ENCODE measurements at places on chromosomes 4 and X. TPM values are rescaled to one million over a fixed set of nuclear protein-coding genes. Genes with fewer than 3 reads are reported as not detected.

The SPANXB1 gene
- not detected for total RNA-seq

- no peak for DNase-seq
Observed at GRCh38 chr4:6331018-6331417, 61.4 kb downstream of the WFS1 start.

DNA sequence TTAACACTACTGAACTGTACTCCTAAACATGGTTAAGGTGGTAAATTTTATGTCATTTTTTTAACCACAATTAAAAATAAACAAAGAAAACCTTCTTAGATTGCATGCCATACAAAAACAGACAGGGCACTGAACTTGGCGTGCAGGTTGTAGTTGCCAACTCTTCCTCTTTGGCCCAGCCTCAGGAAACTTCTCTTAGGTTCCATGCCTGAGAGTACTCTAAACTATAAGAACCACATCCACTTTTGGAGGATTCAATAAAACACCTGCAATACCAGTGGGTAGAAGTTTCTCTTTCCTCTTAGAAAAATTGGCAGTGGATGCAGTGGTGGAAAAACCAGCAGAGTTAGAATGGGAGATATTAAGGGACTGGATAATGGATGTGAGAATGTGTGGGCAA is 103.4 kb downstream of the LUZP4 start:
- no peak for DNase-seq

The FGF2 gene
- total RNA-seq, result 2.0 TPM

- DNase-seq, result no peak
Observed at GRCh38 chr4:29311247-29311646, 1408.9 kb upstream of the PCDH7 start.

The STS gene
- 1.3 TPM for total RNA-seq

The TNMD gene
- not detected for total RNA-seq

DNA sequence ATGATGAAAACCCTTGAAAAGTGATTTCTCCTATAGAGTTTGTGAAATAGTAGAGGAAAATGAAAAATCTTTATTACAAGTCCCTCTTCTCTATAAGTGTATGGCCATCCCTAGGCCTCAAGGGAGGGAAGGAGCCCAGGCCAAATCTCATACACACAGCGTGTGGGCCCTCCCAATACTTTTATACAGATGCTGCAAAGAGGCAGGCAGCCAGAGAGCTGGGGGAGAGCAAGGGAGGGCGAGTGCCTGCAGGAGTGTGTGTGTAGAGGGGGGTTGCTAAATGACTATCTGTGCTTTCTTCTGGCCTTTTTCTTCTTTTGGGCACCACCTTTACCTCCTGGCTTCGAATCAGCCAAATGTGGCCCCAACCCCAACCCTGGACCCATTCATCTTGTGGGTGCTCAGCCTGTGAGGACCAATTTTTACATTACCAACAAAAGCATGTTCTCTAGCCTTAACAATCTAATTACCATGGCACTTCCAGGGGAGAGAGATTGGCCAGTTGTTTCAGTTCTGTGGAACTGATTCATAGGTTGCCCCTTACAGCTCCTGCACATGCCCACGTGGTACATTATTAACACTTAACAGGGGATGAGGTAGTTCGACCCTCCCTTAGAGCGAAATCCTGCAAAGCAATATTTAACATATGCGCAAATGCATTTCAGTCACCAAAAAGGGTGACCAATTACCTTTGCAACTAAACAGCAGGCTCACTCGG is 2.0 kb downstream of the GPC3 start:
- no peak for DNase-seq

DNA sequence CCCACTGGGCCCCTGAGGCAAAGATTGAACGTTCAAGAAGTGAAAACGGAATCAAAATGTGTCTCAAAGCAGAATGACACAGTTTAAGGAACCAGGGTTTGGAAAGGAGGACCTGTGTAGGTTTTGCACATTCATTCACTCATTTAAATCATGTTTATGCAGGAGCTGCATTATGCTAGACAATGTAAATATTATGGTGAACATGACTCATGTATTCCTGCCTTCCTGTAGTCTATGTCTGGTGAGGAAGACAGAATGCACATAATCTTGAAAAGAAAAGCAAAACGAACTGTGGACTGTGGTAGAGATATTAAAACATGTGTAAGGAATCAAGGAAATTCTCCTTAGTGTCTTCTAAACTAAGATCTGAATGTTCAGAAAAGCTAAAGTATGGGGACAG is 311.8 kb upstream of the SMIM31 start:
- DNase-seq, result no peak

GRCh38 chr4:14262221-14262620 is 634.7 kb upstream of the BOD1L1 start:
- DNase-seq, result no peak

DNA sequence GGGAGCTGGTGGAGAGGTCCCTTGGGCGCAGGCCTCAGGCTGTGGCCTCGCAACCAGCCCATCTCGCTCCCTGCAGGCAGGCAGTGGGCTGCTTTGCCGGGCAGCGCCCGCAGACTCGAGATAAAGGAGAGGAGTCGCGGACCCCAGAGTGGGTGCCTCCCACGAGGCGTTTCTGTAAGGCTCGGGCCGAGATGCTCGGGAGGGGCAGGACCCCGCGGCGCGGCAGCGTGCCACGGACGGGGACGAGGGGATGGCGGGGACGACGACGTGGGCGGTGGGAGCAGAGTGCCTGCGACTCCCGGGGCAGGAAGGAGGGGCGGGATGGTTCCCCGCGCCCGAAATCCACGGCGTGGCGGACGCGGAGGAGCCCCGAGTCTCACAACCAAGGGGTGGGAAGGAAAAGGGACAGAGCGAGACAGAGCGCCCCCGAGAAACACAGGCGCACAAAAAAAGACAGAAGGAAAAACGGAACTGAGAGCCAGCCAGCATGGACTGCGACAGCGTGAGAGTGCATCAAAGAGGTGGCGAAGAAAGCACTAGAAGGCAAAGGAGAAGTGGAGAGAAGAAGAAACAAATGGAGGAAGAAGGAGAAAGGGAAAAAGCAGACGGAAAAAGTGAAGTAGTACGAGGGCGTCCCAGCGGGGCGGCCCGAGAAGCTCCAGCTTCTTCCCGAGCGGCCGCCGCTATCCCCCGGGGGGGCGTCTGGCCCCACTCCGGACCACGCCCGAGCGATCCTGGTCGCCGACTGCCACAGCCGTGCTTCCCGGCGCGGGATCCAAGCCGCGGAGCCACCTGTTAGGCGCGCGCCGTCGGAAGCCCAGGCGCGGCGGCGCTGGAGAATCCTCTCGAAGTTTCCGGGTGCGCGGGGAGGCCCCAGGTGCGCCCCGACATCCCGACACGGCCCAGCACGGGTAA is 1.5 kb downstream of the BEND4 start:
- DNase-seq, result no peak

The NHS gene
- 25.8 TPM for total RNA-seq

GRCh38 chrX:41661366-41662095 is 27.2 kb upstream of the GPR34 start:
- DNase-seq, result no peak

GRCh38 chr4:168884251-168885124 is 125.6 kb downstream of the CBR4 start:
- DNase-seq, result no peak

DNA sequence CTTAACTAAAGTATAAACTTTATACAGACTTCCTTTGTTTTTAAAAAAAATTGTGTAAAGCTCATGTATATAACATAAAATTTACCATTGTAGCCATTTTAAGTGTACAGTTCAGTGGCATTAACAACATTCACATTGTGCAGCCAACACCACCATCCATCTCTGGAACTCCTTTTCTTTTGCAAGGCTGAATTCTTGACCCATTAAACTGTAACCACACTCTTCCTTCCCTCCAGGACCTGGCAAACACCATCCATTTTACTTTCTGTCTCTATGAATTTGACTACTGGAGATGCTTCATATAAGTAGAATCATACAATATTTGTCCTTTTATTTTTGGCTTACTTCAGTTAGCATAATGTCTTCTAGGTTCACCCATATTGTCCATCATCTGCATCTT is 104.7 kb downstream of the RASL11B start:
- no peak for DNase-seq

- DNase-seq, result no peak
Observed at GRCh38 chrX:2907295-2907694, 21.8 kb downstream of the ARSD start.
